Caudate nucleus (tissue), 63 donors: ENCODE measurements at places on chromosomes 12 and 14.

GRCh38 chr12:91155990-91156389 lies 26.6 kb downstream of the DCN start:
- DNase-seq = no peak

GRCh38 chr12:64673490-64674169 lies 63.3 kb downstream of the RASSF3 start:
- no peak for DNase-seq

DNA sequence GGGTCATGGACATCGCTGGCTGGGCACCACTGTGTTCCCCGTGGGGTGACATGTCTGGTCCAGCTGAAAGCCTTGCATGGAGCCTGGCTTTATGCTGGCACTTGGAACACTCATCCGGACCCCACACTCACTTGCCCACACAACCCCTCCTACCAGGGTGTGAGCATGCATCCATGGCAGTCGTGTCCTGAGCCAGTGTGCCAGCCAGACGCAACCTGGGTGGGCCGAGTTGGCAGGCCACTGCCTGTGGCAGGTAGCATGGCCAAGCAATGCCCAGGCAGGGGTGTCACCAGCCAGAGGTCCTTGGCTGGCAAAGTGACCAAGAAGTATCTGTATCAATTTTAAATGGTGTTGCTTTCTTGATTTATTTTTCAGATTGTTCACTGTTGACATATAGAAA lies 141.7 kb downstream of the CCDC59 start:
- DNase-seq = no peak

- DNase-seq = no peak
Observed at GRCh38 chr12:6960593-6961277, 9.6 kb downstream of the PTPN6 start.

DNA sequence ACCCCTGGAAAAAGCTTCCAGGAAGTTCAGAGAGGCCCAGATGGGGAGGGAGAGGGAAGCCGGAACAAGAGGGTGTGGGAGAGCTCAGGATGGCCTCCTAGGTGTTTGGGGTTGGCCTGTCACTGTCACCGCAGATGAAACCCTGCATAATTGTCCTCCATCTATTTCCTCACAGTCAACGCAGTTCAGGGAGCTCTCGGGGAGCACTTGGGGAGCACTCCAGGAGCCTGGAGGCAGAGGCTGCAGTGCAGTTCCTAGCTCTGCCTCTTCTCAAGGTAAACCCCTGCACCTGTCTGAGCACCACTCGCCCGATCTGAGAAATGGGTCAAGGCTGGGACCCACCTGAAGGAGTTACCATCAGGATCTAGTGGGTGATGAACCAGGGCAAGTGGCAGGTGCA lies 194.6 kb upstream of the LHX5 start:
- DNase-seq = no peak

GRCh38 chr12:24222968-24223367 lies 273.5 kb upstream of the SOX5 start:
- no peak for DNase-seq

GRCh38 chr12:59322473-59322872 lies 273.4 kb upstream of the SLC16A7 start:
- DNase-seq = peak; percentile 53

DNA sequence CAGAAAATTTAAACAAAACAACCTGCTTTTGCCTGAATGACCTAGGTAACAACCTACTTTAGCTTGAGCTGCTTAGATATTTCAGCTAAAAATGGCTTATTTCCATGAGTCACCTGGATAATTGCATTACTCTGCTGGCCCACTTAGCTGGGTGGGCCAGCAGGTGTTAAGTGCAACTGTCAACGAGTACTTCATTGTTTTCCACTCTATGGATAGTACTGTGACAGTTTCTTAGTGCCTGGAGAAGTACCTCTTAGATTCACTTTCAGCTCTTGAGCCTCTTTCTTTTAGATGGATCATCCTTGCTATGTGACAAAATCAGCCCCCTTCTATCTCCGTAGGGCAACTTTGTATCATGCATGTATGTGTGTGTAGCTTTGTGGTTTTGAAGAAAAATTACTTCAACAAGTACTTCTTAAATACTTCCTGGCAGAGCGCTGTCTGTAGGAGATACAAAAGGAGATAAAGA lies 368.2 kb upstream of the ATP2B1 start:
- DNase-seq = peak; percentile 22

GRCh38 chr12:53510181-53510812 lies 3.0 kb upstream of the NPFF start:
- DNase-seq = no peak

DNA sequence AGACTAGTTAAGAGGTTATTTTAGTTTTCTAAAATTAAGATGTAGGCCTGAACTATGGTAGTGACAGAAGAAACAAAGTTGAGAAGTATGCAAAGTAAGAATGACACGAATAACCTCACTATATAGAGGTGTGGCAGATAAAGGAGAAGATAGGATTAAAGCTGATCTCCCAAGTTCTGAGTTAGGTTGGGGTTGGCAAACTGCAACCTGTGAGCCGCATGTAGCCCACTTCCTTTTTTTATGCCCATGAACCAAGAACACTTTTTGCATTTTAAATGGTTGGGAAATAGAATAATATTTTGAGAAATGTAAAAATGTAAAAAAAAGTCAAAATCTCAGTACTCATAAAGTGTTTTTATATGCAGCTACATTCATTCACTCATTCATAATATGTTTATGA lies 34.3 kb downstream of the KTN1 start:
- DNase-seq = no peak
